ENCODE measurements at places on chromosomes 16 and 17.

DNA sequence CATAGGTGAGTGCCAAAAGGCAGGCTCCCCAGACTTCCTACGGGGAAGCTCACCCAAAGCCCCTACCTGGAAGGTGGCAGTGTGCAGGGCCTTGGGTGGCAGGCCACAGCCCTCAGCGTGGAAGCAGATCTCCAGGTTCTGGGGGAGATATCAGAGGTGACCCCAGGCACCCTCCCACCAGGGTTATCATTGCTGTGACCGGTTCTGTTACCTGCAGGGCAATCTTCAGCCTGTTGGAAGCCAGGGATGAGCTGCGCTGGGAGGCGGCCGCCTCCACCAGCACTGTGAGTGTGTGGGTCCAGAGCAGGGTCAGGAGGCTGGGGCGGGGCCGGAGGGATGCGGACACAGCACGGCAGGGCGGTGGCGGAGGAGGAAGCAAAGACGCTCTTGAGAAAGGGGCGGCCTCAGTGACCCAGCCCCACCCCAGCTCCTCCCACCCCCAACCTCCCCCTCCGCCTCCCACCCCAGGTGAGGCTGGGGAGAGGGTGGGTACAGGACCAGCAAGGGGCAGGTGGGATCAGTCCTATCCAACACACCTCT is 13.1 kb downstream of the UNC13D start:
- no peak for DNase-seq

DNA sequence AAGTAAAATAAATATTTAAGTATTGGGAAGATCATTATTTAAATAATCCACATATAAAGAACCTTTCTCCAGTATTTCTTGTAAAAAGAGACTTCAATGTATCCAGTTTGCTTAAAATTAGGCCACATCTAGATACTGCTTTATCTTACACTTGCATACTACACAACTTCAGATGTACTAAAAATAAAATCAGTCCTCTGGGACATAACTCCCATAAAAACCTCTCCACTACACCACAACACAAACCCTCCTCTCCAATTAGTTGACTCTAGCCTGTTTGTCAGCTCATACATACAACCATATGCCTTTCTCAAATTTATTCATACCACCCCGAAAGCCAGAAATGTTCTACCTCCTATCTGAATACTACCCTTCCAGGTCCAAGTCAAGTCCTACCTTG is 21.6 kb downstream of the SPOP start:
- no peak for DNase-seq

- DNase-seq = no peak
Observed at GRCh38 chr17:74305865-74306654, 20.0 kb upstream of the KIF19 start.

GRCh38 chr17:50218771-50219315 is 17.4 kb upstream of the COL1A1 start:
- DNase-seq = no peak

DNA sequence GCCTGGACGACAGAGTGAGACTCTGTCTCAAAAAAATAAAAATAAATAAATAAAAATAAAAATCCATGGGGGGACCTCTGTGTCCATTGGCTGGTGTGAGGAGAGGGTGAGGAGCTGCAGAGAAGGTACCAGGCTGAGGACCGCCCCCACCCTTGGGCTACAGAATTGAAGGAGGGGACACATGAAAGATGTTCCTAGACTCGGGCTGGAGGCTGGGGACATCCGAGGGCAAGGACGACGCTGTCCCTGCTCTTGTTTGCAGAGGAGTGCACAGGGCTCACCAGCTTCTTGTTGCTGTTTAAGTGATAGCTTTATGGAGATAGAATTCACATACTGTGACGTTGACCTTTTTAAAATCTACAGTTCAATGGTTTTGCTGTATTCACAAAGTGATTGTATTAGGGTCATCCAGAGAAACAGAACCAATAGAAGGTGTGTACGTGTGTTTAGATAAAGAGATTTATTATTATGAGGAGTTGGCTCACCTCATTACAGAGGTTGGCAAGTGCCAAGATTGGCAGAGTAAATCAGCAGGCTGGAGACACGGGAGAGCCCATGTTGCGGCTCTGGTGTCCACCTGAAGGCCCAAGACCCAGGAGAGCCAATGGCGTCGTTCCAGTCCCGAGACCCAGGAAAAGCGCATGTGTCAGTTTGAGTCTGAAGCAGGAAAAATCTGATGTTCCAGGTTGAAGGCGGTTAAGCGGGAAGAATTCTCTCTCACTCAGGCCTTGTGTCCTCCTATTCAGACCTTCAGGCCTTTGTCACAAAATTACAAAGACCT is 320.7 kb downstream of the SEC14L1 start:
- DNase-seq = no peak
